Amygdala (tissue), 56 donors: ENCODE measurements at places on chromosomes 6 and 20.
A peak's percentile ranks its signal among the peaks of the same experiment; 100 is the strongest.

DNA sequence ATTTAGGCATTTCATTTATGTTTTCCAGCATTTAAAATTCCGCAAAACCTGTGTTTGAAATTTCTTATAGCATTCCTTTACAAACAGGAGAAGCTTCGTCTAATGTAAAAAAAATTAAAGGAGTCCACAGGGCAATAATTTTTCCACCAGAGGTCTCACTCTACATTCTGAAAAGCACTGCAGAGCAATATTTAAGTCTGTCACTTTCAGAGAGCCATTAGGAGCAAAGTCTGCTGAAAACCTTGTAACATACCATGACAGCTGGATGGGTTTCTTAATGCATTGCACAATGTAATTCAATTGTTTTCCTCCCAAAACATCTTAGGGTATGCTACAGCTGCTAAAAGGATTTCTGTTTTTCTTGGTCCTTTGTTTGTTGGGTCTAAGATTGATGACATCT, 18.0 kb downstream of the BAG2 start:
- no peak for DNase-seq

- DNase-seq, result no peak
Measured at GRCh38 chr20:51480507-51481270, 61.8 kb downstream of the NFATC2 start.

GRCh38 chr6:81856872-81857271, 104.4 kb upstream of the TENT5A start:
- no peak for DNase-seq

DNA sequence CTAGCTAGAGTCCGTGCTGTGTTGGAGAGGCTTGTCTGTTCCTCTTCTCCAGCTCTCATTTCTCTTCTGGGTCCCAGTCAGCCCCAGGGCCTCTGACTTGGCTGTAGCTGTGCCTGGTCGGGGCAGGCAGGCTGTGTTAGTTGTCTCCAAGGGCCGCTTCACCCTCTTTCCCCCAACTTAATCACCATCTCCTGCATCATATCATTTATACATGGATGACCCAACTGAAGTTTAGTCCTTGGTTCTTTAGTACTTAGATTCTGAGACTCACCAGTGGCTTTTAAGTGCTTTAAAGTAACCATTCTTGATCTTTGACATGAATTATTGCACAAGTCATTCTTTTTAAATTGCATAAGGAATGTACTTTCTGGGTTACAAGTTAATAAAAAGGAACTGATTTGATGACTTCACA, 127.3 kb downstream of the RTN4IP1 start:
- DNase-seq, result no peak

DNA sequence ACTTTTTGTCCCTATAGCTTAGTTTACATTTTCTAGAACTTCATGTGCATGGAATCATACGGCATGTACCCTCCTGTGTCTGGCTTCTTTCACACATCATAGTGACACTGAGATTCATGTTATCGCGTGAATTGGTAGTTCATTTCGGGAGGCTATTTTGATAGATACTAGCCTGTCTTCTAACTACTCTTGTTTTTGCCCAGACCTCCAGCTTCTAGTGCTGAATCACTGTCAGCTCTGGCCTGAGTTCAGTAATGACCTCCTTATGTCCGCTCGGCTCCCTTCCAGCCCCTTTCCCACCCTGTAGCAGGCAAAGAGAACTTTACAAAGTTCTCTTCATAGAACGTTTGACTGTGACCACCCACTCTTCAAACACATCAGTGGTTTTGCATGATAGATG, 14.1 kb downstream of the MYBL2 start:
- DNase-seq, result no peak

GRCh38 chr20:52461582-52461981, 270.0 kb upstream of the ZFP64 start:
- DNase-seq, result no peak

DNA sequence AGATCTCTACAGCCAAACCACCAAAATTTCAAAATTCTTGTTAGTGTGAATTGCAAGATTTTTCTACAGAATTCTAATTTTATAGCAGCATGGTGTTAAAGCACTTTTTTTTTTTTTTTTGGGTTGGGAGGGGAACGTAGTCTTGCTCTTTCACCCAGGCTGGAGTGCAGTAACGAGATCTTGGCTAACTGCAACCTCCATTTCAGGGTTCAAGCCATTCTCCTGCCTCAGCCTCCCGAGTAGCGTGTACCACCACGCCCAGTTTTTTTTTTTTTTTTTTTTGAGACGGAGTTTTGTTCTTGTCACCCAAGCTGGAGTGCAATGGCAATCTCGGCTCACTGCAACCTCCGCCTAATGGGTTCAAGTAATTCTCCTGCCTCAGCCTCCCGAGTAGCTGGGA, 11.5 kb downstream of the ARHGAP18 start:
- DNase-seq, result no peak

- no peak for DNase-seq
Measured at GRCh38 chr6:36249536-36249935, 20.3 kb upstream of the PNPLA1 start.

- DNase-seq, result no peak
Measured at GRCh38 chr6:163724196-163724595, 309.7 kb downstream of the QKI start.

- no peak for DNase-seq
Measured at GRCh38 chr6:20180935-20181334, 31.3 kb downstream of the MBOAT1 start.

DNA sequence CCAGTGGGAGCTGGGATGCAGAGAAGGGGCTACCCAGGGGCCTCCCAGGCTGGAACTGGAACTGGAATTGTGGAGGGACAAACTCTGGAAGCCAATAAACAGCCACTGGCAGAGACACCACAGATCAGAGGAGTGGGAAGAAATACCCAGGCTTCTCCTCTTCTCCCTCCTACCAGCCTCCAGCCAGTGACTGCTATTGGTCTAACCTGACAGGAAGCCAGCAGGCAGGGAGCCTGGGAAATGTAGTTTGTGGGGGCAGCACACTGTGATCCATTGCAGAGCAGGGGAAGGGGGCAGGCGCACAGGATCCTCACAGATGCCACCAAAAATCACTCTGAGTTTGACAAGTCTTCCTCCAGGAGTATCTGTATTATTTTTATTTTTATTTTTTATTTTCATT, 12.1 kb upstream of the MLN start:
- peak; percentile 13 for DNase-seq
